Cerebellar cortex (tissue), 1 donor: ENCODE measurements at places on chromosomes 2 and 18.

DNA sequence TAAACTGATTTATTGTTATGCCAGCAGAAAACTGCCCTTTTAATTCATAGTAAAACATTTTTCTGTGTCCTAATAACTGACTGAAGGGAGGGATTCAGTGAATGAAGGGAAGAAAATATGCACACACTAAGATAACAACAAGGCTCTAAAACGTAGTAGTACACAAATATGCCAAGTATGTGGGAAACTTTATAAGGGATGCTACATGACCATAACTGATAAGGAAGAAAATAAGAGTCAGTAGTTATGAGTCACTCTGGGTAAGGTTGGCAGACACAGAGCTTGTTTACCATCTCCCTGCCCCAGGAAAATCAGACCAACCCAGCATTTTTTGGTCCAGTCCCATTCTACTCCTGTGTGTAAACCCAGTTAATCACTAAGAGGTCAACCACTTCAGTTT lies 124.2 kb downstream of the RPRM start:
- DNase-seq: no peak

DNA sequence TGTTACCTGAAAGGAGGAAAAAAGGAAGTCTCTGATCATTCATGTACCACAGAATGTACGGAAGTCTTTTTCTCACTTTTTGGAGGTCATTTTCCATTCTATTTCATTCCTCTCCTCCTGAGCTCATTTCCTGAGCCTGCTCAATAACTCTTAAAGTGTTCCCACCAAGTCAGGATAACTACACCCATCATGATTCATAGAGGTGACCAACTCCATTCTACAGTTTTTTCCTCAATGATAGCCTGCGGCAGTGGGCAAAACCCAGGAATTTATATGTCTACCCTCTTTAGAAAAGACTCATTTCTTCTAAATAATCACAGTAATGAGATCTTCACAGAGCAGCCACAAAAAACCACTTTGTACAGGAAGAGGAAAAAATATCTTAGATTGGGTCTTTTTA lies 372.5 kb downstream of the RBM43 start:
- no peak for DNase-seq

DNA sequence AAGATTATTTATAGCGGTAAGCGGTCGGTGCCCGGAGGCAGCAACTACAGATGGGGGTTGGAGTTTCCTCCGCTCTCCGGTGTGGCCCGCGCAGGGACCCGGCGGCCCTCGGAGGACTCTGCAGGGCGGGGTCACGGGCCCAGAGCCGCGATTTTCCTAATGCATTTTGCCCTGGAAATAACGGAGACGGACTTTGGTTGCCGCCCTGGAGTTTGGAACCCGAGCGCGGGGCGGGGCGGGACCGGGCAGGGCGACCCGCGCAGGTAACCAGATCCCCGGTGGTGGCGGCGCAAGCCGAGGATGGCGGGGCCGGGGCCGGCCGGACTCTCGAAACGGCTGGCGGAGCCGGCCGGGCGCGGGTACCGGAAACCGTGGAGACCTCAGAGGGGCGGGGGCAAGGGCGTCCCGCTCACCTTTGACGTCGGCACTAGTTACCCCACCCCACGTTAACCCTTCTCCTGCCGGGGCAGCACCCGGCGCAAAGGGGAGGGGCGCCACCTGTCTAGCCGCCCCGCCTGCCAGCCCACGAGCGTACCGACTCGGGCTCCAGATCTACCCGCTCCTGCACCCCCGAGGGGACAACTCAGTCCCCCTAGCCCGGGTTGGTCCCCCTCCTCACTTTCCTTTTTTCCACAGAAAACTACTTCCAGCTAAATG lies 2.9 kb downstream of the CYP26B1 start:
- DNase-seq: no peak

DNA sequence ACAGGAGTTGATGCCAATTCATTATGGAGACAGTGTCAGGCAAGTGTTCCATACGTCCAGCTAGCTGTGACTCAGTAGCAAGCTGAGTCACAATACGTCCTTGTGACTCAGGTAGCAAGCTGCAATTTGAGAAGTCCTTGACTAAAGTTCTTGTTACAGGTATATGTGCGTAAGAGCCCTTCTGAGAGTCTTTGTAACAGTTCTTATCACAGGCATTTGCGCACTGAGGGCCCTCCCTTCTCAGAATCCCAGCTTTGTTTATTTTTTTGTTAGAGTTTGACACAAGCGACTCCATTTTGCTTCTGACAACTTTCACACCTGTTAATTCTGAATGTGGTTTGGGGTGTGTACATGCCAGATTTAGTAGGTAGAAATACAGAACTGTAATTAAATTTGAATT lies 20.1 kb upstream of the ACMSD start:
- no peak for DNase-seq

- no peak for DNase-seq
These were observed 89.8 kb downstream of the CABYR start for GRCh38 chr18:24228667-24229041.

GRCh38 chr2:130834931-130835765 lies 1.6 kb upstream of the ARHGEF4 start:
- DNase-seq: no peak
